ENCODE measurements at places on chromosomes 7 and 10.
A peak's percentile ranks its signal among the peaks of the same experiment; 100 is the strongest.

- DNase-seq, result no peak
Measured at GRCh38 chr7:97623333-97623732, 108.6 kb upstream of the TAC1 start.

GRCh38 chr7:108328174-108328651 lies 128.0 kb downstream of the NRCAM start:
- DNase-seq, result no peak

- peak; percentile 49 for DNase-seq
Measured at GRCh38 chr7:140213684-140214074, 36.9 kb upstream of the KDM7A start.

DNA sequence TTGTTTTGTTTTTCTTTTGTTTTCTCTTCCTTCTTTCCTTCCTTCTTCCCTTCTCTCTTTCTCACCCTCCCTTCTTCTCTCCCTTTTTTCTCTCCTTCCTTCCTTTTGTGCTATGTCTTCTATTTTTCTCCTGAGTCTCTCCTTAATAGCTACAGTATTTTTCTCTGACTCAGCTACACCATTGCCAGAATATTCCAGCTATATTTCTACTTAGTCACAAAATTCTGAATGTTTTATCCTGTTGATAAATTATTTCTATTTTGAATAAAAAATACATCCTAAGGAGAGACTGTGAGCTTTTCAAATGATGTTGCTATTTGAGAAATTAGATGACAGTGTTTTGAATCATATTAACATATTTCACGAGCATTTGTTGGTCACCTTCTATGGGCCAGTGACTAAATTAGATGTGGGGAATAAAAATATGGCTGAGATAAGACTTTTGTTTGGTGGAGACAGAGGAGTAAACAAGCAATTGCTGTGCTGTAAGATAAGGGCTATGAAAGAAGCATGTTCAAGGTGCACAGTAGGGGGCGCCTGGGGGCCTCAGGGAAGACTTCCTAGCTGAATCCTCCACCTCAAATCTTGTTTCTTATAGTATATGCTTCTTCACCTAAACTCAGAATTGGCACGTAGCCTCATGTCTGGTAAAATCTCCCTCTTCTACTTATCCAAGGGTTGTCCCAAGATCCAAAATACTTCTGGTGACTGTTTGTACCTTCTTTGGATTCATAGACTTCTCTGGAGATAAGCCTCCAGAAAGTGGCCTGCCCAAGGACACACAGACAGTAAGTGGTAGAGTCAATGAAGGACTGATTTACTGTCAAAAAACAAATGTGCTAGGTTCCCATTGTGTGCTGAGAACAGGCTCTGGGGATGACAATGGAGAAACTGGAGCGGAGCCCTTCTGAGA lies 115.5 kb upstream of the CREB5 start:
- DNase-seq, result peak; percentile 61

DNA sequence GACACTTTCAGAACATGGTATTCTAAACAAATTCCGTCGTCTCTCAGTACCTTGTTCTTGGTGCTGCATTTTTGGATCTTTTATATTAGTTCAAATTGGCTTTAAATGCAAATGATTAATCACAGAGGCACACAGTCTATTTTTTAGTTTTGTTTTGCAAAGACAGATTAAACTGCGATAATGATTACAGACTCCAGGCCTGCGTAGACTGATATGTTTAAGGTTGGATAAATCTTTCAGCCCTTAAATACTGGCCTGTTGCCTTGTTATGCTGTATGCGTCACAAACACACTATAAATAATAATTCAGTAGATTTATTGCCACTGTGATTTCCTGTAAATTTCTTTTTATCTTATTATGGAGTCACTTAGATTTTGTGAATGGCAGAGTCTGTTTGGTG lies 19.3 kb downstream of the CACNB2 start:
- no peak for DNase-seq

DNA sequence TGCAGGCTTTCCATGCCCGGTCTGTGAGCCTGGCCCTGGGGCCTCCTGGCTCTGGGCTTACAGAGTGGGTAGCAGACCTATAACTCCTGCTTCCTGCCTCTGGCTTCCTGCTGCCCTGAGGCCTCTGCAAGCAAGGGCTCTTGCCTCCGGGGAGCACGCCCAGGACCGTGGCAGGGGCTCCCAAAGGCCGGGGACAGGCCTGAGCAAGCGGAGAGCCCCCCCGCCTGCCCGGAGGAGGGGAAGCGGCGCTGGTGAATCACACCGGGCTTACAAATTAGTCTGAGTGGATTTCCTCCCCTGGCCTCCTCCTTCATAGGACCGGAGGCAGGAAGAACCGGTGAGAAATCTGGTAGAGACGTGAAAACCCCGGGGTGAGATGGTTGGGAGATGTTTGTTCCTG lies 1.5 kb upstream of the MYL10 start:
- no peak for DNase-seq

DNA sequence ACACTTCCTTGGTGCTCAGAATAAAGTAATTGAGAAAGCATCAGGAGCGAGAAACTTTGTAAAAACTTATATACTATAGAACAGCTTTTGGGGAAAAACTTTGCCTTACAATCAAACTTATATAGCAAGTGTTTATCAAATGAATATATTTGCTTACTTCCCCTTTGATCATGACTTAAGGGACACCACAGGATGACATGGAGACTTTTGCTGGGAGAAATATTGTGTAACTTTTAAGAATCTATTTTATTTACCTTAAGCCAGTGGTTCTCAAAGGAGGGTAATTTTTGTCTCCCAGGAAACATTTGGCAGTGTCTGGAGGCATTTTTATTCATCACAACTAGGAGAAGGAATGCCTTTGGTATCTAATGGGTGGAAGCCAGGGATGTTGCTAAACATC lies 173.8 kb upstream of the HABP2 start:
- no peak for DNase-seq

DNA sequence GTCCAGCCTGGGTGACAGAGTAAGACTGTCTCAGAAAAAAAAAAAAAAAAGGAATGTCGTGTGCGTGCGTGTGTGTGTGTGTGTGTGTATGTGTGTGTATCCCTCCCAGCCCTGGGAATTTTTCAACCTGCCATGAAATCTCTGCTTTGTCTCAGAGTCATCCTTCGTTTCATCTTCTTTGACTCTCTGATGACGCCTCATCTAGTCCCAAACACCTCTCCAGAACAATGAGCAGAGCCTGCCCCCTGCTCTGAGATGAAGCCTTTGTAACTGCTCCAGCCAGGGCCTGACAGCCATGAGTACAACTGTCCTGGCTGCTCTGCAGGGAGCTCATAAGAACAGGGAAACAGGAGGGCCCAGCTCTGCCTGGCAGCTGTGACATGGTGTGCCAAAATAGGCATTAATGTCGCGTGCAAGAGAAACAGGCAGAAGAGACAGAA lies 149.5 kb downstream of the FAM107B start:
- DNase-seq, result no peak

- DNase-seq, result no peak
Measured at GRCh38 chr10:127123626-127124025, 72.8 kb downstream of the INSYN2A start.

DNA sequence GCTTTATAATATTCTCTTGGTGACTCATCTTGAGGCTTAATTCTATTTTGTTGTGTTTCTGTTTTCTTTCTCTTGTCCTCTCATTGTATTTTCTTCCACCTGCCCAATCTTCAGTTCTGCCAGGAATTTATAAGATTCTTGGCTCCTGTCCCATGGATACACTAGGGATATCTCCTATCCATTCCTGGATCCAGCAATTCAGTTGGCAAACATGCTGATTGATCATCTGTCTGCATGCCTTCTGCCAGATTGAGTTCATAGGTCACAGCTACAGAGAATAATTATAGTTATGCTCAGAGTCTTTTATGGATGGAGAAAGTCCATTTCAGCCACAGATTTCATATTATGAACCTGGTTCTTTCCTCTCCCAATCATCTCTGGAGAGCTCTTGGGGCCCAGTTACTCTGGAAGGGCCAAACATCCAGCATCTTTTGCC lies 140.4 kb upstream of the MAGI2 start:
- DNase-seq, result no peak

DNA sequence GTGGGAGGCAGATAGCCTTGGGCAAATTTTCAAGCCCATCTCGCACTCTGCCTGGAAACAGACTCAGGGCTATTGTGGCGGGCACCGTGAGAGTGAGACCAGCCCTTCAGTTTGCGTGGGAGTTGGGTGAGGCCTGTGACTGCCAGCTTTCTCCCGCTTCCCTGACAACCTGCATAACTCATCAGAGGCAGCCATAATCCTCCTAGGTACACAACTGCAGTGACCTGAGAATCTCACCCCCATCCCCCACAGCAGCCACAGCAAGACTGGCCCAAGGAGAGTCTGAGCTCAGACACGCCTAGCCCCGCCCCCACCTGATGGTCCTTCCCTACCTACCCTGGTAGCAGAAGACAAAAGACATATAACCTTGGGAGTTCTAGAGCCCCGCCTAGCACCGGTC lies 275.4 kb downstream of the GRID1 start:
- no peak for DNase-seq

- DNase-seq, result no peak
Measured at GRCh38 chr7:114687238-114687637, 234.7 kb upstream of the MDFIC start.

DNA sequence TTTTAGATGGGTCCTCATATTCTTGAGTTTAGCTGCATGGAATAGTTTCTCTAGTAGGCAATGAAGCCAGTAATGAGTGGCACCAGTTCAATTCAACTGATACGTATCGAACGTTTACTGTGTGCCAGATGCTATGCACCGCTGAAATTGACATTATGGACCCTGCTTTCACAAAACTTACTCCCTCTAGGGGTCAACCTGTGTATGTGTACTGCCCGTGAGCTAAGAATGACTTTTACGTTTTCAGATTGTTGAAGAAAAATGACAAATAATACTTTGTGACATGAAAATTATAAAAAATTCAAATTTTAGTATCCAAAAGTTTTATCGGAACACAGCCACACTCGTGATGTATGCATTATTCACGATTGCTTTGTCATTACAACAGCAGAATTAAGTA lies 95.5 kb downstream of the ZMYND11 start:
- DNase-seq, result peak; percentile 14

DNA sequence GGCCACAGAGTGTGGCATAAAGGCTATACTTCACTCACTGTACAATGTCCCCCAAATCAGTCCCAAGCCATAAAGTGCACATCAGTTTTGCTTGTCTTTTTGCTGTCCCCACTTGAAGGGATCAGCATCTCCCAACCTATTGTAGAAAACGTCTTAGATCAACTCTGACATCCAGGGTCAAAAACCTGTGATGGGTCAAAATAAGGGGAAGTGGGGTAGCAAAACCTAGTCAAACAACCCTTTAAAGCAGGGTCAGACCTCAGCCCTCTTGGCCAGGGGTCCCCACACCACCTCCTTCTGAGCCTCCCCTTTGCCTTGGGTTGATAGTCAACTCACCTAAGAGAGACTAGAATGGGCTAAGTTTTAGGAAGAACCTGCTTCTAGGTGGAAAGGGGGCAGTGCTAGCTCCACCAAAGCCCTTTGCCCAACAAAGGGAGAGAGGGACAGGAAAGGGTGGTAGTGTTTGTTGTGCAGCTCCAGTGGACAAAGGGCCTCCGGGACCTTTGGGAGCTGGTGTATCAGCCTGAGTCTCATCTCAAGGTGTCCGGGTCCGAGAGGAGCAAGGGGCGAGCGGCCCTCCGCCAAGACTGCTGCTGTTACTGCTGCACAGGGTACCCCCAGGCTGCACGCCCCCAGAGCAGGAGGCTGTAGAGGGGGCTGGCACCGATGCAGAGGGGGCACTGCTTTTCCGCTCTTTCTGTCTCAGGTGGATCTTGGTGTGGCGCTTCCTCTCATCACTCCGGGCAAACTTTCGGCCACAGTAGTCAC lies 3.3 kb downstream of the EGR2 start:
- DNase-seq, result no peak

DNA sequence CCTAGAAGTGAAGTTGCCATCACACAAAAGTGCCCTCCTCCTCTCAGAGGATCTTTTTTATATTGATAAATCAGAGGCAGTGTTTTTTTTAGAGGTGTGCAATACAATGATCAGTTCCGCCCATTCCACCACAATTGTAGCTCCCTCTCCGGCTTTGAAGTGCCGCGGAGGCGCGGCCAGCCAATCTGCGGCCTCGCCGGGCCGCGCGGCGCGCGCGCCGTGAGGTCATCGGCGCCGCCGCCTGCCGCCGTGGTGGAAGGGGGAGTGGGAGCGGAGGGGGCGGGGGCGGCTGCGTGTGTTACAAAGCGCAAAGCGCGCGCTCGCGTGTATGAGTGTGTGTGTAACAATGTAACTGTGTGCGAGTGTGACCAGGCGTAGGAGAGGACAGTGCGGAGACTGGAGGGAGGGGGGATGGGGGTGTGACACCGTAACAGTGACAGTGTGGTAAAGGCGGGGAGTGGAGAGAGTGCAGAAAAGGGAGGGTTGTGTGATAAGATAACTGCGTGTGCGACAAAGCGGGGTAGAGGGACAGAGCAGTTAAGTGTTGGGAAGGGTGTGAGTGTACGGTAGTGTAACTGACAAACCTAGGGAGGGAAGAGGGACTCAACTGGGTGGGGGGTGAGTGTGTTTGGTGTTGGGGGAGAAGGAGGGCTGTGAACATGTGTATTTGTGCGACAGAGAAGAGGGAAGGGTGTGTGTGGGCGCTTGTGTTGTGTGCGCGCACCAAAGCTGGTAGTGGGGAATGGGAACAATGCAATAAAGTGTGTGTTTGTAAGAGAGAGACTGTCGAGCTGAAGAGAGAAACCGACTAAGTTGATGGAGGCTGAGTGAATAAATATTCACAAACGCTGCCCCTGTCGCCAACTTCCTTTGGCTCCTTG lies at the start of gene SP8:
SP8 (minus strand) TSS at position 108 of the 881 bp plus-strand sequence; CDS start at position 20, 88 bp downstream.
- DNase-seq, result peak; percentile 34

DNA sequence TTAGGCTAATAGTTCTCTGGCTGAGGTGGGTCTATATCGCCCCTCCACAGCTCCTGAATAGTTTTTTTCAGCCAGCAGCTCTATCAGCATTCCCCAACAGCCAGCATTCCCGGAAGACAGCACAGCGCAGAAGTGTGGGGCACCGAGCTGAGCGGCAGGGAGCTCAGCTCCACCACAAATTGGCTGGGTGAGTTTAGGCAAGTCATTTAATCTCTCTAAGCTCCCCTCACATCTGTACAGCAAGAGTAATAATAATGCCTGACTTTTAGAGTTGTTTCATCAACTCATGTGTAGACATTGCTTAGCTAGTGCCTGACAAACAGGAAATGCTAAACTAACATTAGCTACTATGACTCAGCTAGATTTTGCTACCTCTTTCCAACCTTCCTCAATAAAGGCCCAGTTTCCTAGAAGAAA lies 247.9 kb upstream of the PTN start:
- DNase-seq, result no peak

DNA sequence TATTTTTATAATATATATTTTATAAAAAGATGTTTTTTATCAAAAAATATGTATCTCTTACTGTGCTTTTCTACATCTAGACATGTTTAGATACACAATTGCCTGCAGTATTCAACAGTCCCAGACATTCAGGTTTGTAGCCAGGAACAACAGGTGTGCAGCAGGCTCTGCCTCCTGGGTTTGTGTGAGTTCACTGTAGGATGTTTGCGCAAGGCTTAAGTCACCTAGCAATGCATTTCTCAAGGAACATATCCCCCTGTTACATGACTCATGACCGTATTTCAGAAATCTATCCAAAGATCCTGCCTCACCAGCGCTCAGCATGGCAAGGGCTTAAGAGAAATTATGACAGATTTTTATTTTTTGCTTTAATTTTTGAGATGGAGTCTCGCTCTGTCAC lies 41.5 kb downstream of the PITRM1 start:
- DNase-seq, result no peak

GRCh38 chr10:24722131-24722675 lies 1.5 kb downstream of the ARHGAP21 start:
- DNase-seq, result no peak
